ENCODE measurements at places on chromosomes 12 and 14.

- DNase-seq: no peak
Measured at GRCh38 chr12:65259501-65259900, 19.0 kb upstream of the MSRB3 start.

- peak; percentile 46 for DNase-seq
Measured at GRCh38 chr12:6336889-6337853, 4.7 kb downstream of the TNFRSF1A start.

DNA sequence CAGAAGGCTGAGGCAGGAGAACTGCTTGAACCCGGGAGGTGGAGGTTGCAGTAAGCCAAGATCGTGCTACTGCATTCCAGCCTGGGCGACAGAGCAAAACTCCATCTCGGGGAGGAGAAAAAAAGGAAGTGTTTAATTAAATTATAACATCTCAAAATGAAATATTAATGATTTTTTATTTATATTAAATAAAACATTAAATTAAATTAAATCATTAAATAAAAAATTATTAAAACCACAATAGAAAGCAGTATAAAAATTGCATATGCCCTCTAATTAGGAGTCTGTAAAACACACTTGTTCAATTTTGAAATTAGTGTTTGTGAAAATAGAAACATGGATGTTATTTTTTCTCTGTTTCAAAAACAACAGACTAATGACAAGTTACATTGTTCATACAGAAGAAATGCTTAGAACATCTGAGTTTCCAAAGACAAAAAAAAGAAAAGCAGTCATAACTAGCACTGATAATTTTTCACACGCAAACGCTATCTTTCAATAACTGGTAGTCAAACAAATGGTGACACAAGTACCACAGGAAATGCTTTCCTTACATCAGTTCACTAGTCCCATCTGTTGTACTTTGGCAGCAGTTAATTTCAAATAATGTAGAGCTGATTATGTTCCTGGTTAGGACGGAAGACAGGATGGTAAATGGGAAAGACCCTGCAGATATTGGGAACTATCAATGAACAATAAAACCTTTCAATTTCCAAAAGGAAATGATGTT, 54.9 kb downstream of the HECTD4 start:
- no peak for DNase-seq

- no peak for DNase-seq
Measured at GRCh38 chr12:90921536-90921935, 33.4 kb downstream of the CCER1 start.

DNA sequence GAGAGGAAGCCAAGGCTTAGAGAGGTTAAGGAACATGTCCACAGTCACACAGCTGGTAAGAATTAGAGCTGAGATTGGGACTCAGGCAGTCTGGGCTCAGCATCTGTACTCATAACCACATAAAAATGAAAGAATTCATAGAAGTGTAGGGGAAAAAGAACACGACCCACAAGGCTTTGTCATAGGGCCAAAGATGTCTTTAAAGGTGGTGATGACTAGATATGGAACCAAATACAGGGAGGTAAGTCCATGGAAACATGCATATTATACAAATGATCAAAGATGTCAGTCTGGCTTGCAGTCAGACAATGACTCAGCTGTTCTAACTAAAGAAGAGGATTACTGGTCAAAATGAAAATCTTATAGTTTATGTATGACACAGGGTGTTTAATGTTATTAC, 7.2 kb upstream of the SSPN start:
- peak; percentile 87 for DNase-seq

DNA sequence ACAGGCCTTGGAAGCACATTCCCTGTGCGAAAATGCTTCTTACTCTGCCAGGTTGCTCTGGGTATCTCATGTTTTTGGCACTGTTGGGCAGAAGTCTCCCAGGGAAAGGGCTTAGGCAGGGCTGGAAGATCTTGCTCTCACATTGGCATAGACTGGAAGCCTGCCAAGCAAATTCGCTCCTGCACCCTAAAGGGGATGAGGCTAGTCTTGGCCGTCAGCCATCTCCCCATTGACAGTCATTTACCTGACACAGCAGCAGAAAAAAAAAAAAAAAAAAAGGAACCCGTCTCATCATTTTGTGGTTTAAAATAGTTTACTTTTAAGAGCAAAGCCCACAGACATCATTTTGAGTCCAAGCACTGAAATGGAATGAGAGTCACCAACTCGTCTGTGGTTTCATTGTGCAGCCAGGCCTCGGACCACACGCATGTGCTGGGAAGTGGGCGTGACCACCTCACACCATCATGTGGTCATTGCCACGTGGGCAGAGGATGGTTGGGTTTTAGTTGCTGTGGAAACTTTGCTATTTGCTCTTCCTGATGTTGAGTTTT, 84.8 kb downstream of the NRXN3 start:
- DNase-seq: peak; percentile 4

- DNase-seq: no peak
Measured at GRCh38 chr12:56151672-56152131, 685 bp upstream of the MYL6B start.

- no peak for DNase-seq
Measured at GRCh38 chr12:25818596-25819390, 139.7 kb upstream of the RASSF8 start.

DNA sequence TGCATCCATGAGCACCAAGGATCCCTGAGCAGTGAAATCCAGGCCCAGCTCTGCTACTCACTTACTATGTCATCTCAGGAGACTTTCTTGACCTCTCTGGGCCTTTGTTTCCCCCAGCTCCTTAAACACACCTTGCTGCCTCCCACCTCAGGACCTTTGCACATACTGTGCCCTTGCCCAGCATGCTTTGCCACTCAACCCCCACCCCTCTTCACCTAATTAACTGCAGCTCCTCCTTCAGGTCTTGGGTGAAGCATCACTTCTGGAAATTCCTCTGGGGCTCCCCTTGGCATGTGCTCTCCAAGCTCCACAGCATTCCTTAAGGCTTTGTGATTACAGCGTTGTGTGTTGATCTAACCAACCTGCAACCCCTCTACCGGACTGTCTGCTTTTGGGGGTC, 15.9 kb downstream of the WSCD2 start:
- no peak for DNase-seq

DNA sequence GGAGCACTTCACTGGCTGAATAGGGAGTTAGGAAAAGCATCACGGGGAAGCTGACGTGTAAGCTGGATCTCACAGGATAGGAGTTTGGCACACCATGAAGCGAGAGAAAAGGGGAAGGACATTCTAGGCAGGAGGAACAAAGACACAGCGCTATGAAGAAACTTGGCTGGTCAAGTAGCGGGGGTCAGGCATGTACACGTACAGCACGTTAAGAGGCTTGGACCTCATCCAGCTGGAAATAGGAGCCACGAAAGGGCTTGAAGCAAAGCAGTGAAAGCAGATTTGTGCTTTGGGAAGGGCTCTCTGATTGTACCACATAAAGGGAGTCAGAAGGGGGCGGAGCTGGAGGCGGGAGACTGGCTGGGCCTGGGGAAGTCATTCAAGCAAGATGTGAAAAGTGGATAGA, 19.6 kb upstream of the GALNT8 start:
- DNase-seq: no peak

- peak; percentile 38 for DNase-seq
Measured at GRCh38 chr12:121196902-121197301, 13.0 kb upstream of the P2RX4 start.

- DNase-seq: peak; percentile 52
Measured at GRCh38 chr14:61321385-61322010, at the start of gene PRKCH. PRKCH (plus strand) TSS chr14:61321579; CDS start chr14:61322102, 523 bp downstream.

- DNase-seq: no peak
Measured at GRCh38 chr12:20801035-20801434, 9.5 kb upstream of the SLCO1B3 start.

- DNase-seq: no peak
Measured at GRCh38 chr14:37060496-37061260, 111.7 kb downstream of the SLC25A21 start.

DNA sequence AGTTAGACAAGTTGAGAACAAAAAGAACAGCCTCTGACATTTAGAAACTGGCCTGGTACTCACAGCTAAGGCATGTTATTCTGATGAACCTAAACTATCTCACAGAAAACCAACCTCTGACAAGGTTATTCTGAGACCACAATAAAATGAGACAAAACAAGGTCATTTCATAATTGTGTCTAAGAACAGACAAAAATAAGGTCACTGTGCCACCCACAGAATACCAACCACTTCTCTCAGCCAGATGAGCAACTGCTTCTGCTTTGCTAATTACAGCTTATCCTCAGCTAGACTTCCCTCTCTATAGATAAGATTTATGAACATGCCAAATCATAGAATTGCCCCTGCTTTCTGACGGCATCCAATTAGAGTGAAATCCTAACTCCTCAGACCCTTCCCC, 52.2 kb upstream of the CRACR2A start:
- DNase-seq: no peak

DNA sequence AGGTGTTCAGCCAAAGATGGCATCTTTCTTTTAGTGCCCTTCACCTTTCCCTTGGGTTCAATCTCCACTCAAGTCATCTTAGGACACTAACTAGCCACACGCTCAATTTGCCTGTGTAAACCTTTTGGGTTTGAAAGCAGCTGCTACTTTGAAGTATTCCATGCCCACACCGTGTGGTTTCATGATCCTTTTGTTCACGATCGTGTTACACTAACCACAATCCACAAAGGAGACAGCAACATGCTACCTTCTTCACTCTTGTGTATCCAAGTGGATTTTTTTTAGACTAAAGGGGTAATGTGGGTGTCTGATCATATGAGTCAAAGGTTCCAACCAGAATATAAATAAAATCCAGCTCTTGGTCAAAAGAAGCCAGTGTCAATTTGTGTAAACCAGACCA, 122.7 kb upstream of the FAR2 start:
- peak; percentile 8 for DNase-seq

DNA sequence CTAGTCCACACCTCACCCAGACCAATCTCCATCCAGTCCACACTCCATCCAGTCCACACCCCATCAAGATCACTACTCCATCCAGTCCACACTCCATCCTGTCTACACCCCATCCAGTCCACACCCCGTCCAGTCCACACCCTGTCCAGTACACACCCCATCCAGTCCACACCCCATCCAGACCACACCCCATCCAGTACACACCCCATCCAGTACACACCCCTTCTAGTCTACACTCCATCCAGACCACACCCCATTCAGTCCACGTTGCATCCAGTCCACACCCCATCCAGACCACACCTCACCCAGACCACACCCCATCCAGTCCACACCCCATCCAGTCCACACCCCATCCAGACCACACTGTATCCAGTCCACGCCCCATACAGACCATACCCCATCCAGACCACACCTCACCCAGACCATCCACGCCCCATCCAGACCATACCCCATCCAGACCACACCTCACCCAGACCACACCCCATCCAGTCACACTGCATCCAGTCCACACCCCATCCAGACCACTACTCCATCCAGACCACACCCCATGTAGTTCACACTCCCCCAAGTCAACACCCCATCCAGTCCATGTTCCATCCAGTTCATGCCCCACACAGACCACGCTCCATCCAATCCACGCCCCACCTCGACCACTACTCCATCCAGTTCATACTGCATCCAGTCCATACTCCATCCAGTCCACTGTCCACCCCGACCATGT, 116.6 kb upstream of the RTL1 start:
- no peak for DNase-seq

DNA sequence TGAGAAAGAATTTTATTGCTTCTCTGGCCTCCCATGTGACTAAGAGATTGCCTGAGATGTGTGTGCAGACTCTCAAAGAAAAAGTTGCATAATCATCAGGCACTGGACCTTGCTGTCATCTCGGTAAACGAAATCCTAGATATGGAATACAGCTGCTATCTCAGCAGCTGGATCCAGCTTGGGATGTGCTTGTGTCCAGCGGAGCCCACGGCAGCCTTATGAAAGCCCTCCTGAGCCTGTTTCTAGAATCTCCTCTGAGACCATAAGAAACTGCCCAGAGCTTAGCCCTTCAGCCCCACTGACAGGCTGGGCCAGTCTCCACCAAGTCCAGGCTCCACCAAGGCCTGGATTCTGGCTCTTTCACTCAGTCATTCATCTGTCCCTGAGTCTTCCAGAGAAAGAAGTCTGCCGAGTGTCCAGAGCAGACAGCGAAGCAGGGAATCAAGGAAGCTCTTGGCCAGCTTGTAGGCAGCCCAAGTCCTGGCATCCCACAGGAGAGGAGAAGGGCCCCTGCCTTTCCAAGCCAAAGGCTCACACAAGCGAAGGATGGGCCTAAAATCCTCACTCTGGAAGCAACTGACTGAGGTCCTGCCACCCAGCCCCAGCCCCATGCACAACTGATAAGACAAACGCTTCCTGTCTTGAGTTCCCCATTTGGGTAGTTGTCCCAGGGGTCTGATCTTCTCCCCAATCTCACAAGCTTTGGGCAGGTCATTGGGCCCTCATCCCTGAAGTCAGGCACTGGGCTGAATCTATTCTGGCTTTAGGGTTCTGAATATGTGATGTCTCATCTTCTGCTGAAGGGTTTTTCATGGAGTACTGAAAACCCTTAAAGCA, 97.8 kb downstream of the SEC23A start:
- DNase-seq: peak; percentile 22

- peak; percentile 94 for DNase-seq
Measured at GRCh38 chr12:58314610-58315009, 373.2 kb downstream of the ATP23 start.

- DNase-seq: no peak
Measured at GRCh38 chr14:104421892-104422828, 157.4 kb upstream of the C14orf180 start.

GRCh38 chr14:47778631-47779030, 103.2 kb upstream of the MDGA2 start:
- DNase-seq: no peak

DNA sequence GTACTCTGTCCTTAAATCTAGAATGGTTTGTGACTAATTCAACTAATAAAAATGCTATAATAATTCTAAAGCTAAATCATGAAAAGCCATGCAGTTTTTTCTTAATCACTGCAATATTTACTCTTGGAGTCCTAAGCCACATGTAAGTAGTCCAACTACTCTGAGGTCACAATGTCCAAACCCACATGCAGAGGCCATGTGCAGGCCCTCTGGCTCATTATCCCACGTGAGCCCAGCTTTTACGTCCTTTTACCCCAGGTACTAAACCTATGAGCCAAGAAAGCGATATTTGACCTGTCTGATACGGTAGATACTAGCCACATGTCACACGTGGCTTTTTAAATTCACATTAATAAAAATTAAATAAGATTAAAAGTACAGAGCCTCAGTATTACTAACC, 12.5 kb downstream of the TAS2R13 start:
- DNase-seq: no peak

DNA sequence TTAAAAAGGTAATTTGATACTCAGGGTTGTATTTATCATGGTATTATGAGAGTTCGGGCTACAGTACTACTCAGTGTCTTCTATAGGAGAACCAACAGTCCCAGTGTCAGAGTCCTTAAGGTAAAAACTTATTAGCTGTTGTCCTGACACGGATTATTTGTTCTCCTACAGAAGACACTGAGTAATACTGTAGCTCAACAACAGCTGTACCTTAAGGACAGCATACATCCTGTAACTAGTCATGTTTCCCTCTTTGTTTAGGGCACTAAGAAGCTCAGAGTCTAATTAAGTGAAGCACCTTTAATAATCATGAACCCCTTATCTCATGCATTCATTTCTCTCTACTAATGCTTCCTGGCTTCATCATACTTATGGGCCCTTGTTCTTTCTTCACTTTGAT, 33.9 kb downstream of the ARF6 start:
- no peak for DNase-seq

GRCh38 chr12:48459259-48459658, 13.1 kb upstream of the ANP32D start:
- DNase-seq: no peak

Measured in iris pigment epithelial cell (primary cell).